ENCODE measurements at places on chromosomes 4 and X.

GRCh38 chr4:142493255-142494110 lies 352.6 kb downstream of the INPP4B start:
- no peak for DNase-seq

GRCh38 chrX:27998666-27999065 lies 17.4 kb upstream of the DCAF8L1 start:
- DNase-seq: no peak

DNA sequence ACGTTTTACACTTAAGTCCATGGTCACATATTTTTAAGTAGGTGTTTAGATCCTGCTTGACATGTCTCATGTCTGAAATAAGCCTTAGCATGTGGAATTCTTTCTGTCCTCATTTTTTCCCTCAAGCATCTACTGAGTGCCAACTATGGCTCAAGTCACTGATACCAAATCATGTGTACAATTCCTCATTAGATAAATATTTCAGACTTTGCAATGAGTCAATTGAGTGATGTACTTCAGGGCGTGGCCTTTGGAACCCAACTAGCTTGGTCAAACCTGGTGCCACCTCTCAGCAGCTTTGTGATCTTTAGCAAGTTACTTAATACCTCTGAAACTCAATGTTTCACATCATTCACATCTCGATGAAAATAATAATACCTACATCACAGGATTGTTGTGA lies 12.6 kb upstream of the JADE1 start:
- DNase-seq: no peak

DNA sequence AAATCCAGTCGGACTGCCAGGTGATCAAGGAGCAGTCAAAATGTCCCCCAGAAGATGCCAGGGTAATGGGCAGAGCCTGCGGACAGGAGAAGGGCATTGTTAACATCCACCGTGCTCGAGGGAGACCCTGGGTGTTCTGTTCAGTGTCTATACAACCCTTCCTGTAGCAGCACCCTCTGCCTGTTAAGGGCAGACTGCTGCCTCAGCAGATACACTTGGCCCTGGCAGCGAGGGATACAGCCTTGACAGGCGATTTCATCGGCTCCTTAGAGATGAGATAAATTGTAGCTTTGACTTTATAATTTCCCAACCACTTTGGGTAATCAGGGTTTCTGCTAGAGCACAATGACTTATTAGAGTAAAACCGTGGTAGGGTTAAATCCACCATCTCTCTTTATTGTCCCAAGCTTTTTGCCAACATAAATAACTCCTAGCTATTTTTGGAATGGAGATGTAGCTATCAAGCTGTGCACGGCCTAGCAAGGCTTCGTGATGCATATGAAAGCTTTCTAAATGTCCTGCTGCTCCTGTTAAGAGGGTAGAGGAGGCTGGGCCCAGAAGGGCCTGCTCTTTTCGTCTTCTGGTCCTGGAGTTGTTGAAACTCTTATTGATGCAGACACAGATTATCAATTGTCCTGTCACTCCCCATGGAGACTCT lies 195.9 kb downstream of the CPEB2 start:
- no peak for DNase-seq

DNA sequence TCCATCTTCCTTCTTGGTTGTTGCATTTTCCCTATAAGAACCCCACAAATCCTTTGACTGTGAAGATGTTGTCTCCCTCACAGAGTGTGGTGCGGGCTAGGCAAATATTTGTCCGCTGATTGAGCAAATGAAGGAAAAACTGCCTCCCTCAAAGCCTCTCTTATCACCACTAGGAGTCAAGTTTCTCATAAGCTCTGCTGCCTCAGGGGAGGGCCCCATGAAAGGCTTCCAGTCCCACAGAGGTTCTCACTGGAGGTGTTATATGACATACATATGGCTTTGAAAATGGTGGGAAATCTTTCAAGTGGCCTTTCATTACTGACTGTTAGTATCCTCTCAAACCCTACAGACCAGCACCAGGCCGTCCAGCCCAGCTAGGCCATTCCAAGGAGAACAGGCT lies 9.3 kb downstream of the VGLL1 start:
- no peak for DNase-seq

- no peak for DNase-seq
Measured at GRCh38 chr4:147378780-147379179, 102.1 kb upstream of the EDNRA start.

- DNase-seq: no peak
Measured at GRCh38 chrX:29388509-29388908, 801.3 kb downstream of the IL1RAPL1 start.

GRCh38 chr4:111946800-111947199 lies 198.5 kb upstream of the FAM241A start:
- no peak for DNase-seq

GRCh38 chrX:145041486-145041885 lies 205.8 kb upstream of the SPANXN1 start:
- DNase-seq: no peak

GRCh38 chr4:65669111-65670019 lies 924 bp downstream of the EPHA5 start:
- DNase-seq: no peak

DNA sequence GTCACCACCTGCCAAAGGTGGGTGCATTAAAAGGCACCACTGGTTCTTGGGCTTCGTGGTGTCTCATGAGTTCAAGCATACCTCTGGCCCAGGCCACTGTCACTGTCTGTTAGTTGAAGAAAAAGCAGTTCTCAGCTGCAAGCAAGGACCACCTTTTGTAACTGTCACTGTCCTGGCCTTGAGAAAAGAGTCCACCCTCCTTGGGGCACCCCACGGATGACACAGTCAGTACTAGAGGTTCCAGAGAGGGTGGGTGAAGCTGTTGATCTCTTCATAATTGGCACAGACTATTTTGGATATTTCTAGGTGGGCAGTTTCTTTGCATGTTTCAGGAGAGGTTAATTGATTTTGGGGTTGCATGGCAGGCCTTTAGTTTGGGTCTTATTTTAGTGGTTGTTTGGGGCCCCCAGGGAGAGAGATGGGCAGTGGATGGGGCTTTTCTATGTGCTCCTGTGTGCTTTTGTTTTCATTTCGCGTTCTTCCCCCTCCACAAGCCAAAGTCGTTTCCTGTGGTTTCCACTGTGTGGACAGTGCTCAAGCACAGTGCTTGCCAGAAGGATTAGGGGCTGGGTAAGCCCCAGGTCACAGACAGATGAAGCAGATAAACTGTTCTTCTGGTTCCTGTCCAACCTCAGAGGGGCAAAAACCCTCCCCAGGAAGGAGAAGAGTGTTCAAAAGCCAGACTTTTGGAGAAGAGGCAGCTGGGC lies 156.2 kb upstream of the PPP1R2C start:
- DNase-seq: no peak

- DNase-seq: peak; percentile 15
Measured at GRCh38 chrX:42732506-42732905, 45.5 kb downstream of the PPP1R2C start.
